Activated CD4-positive, alpha-beta T cell treated with anti-CD3 and anti-CD28 coated beads, Interleukin-2, Interleukin-4, amounts not matched to agents 100 ng/mL and 50 ng/mL, durations not matched to agents 16 hours and 8 hours (primary cell): ENCODE measurements at places on chromosomes 11 and 22.

GRCh38 chr11:24391167-24391566 lies 105.7 kb upstream of the LUZP2 start:
- no peak for DNase-seq

GRCh38 chr11:47668665-47669064 lies 26.3 kb upstream of the MTCH2 start:
- DNase-seq, result no peak

DNA sequence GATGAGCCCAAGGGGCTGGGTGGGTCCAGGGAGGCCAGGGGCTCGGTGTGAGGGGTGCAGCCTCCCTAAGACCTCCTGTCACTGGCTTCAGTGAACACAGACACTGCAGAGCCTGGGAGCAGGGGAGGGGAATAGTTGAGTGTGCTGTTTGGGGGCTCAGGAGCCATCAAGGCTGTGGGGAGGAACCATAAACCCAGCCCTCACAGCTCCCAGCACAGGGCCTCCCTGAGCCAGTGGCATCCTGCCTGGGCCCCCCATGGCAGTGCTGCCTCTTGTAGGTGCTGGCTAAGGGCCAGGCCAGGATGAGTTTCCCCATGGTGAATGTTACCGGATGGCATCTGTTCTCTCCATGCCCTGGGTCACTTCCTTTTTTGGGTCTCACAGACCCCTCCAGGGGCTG lies 25.5 kb downstream of the KCNJ5 start:
- no peak for DNase-seq

DNA sequence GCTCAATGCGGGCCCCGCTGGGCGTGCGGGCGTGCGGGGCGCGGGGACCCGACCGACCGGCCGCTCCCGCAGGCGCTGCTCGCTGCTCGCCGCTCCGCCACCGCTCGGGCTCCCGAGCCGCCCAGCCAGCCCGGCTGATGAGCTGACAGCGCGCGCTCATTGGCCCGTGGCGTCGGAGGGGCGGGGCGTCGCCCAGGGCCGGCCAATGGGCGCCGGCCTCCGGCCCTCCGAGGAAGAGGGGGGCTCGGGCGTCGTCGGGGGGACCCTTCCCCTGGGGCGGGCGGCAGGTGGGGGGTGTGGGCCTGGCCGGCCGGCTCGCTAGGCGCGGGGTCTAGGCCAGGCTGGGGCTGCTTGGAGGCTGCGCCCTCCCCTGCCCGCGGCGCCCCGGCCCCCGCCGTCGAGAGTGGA lies at the start of gene SCUBE1:
Gene SCUBE1, minus strand, starts transcription at position 111 of the 408 bp plus-strand sequence. CDS start 111 bp downstream, outside the sequence.
- peak; percentile 35 for DNase-seq

DNA sequence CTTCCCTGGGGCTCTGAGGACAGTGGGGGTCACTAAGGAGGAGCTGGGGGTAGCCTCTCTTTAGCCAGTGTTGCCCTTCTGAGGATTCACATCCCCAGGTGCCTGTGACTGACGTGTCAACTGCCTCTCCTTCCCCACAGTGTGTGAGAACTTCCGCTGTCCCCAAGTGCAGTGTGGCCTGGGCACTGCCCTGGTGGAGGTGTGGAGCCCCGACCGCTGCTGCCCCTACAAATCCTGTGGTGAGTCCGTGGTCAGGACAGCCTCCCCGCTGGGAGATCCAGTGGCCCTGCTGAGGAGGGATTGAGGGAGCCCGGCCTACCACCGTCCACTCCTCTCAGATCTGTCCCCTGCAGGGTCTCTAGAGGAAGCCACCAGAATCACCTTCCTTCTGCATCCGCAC lies 81.1 kb upstream of the MYOD1 start:
- DNase-seq, result no peak

DNA sequence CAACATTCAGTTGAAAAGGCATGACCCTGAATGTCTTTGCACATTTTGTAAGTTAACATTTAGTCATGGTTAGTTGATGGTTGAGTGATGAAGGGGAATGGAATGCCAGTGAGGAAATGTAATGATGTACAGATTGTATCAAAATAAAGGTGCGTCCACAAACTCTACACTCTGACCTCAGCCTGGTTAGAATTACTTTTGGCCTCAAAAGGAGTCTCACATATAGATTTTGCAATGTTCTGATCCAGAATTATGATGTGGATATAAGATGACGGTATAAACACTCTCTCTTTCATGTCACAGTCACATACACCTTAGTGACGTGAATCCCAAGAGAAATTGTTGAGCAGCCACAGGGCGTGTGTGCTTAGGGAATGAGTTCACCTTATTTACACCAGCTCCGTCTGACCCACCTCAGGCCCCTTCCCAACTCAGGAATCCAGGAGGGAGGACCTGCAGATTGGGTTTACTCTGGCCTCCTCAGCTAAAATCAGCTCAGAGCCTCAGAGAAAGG lies 100.1 kb downstream of the RDX start:
- DNase-seq, result no peak

DNA sequence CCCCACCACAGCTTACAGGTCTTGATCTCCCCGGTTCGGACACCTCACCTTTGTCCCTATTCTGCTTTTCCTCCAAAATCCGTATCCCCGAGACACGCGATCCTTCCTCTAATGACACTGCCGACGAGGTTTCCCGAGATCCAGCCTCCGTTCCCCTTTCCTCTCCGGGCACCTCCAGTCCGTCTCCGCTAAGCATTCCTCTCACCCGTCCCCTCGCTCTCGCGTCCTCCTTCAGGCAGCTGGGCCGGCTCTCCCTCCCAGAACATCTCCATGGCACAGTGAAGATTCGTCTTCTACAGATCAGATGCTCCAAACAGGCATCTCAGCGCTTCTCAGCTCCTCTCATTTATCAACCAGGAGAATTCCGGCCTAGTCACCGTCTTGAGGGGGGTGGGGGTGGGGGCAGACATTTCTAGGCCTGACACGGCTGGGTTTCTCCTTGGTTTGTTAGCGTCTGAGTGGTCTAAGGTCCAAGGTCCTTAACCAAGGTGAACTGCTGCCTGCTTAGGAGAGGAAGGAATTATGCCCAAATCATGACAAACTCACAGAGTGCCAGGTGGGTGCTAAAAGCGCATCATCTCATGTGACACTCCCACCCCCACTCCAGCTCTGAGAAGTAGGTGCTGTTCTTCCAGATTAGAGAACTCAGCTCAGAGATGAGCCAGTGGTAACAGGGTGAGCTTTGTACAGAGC lies at the start of gene SPTBN2:
Gene SPTBN2, minus strand, starts transcription at position 524 of the 693 bp plus-strand sequence. CDS start 7,976 bp downstream, outside the sequence.
- no peak for DNase-seq

DNA sequence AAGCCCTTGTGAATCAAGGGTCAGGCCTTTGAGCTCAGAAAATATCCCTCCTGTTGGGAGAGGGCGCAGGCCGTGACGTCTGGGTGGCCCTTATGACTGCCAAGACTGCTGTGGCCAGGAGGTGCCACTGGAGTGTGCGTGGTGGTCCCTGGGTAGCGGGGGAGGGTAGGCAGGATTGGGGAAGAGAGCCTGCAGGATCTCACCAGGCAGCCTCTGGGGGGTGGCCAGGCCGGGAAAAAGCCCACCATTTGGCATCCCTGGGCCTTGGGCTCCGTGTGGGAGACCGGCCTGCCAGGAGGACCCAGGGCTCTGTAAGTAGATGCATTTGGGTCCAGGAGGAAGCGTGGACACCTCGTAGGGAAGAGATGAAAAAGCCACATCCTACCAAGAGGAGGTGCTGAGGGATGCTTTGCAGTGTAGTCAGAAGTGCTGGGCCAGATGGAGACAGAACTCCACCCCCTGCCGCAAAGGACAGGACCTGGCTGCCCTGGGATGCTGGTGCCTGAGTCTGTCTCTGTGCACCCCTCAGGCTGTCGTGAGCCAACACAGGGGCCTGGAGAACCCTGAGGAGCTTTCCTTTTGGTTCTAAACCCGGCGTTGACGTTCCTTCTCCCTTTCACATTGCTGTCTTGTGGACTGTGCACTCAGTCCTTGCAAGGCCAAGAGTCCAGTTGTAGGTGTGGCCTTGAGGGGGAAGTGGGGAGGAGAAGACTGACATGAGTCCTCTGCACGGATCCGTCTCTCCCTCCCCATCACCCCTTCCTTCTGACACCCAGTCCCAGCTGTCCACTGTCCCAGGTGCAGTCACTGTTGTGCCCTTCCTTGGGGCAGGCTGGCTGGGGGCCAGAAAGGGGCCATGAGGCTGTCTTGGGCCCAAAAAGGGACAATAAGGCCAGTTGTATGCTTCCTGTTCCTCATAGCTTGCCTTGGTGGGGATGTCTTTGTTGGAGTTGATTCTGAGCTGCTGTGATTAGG lies 12.7 kb upstream of the MIEF1 start:
- no peak for DNase-seq

DNA sequence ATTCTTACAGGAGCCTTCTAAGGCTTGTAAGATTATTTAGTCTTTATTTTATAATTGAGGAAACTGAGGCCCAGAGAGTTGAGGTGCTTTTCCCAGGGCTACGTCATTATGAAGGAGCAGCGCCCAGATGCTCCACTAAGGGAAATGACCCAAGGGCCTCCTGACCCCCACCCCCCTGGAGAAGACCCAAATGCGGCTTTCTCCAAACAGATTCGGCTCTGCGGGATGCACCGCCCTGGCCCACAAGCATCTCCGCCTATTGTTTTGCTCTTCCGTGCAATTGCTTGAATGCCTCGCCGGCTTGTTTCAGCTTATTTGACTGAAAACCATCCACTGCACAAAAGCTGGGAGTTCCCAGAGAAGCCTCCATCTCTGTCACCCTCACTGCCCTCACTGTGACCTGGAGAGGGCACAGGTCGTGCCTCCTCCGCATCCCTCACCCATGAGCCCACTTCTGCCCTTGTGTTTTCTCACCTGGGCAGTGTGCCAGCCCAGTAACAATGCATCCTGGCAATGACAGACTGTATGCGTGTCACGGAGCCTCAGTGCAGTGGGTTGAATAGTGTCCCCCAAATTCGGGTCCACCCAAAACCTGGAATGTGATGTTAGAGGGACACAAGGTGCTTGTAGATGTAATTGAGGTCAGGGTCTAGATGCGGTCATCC lies 790.2 kb downstream of the TBC1D22A start:
- no peak for DNase-seq
